ENCODE measurements at places on chromosomes 1 and 21.

DNA sequence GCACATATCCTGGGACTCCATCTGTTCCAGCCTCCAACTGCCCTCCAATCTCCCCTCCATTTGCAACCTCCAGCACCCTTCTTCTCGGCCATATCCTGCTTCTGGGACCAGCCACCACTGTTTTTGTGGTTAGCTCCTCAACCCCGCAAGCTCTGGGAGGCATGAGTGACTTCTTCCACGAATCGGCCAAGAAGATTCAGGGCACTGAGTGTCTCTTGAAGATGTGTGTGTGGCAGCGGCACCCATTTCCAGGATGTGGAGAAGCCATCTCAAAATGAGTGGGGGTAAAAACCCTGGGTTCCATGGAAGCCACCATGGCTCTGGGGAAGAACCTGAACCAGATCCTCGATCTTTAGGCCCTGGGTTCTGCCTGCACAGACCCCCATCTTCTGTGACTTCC is 194.6 kb downstream of the SLC45A1 start:
- DNase-seq: no peak

DNA sequence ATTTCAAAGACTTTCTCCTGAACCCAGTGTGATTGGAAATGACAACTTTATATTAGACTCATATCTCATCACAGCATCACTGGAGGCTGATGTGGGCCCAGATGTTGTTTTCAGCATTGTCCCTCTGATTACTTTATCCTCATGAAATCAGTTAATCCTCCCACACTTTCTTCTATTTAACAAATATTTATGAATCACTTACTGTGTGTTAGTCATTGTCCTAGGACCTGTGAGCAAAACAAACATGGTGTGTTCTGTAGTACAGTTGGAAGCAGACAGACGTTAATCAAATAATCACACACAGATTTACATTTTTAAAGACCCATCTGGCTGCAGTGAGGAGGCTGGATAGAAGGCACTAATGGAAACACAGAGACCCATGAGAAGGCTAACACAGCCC is 383.7 kb downstream of the PRDM2 start:
- no peak for DNase-seq

- peak; percentile 80 for DNase-seq
Measured at GRCh38 chr1:153977250-153978240, at the start of gene JTB. Gene JTB (minus strand): TSS chr1:153977674. CDS start chr1:153977252, 422 bp downstream.

DNA sequence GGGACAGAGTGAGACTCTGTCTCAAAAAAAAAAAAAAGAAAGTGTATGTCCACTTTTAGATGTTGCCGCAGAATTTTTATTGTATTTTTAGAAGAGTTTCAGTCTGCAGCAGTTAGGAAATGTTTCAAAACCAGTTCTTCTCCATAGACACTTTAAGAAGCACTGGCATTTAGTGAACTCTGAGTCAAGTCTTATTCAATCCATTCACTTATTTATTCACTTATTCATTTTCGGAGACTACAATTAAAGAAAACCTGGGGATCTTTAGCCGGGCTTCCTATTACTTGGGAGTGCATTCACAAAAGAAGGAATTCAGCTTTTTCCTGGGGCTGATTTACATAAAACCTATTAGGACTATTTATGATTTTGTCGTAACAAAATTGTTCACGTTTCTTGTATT is 12.3 kb downstream of the RCAN3 start:
- no peak for DNase-seq

DNA sequence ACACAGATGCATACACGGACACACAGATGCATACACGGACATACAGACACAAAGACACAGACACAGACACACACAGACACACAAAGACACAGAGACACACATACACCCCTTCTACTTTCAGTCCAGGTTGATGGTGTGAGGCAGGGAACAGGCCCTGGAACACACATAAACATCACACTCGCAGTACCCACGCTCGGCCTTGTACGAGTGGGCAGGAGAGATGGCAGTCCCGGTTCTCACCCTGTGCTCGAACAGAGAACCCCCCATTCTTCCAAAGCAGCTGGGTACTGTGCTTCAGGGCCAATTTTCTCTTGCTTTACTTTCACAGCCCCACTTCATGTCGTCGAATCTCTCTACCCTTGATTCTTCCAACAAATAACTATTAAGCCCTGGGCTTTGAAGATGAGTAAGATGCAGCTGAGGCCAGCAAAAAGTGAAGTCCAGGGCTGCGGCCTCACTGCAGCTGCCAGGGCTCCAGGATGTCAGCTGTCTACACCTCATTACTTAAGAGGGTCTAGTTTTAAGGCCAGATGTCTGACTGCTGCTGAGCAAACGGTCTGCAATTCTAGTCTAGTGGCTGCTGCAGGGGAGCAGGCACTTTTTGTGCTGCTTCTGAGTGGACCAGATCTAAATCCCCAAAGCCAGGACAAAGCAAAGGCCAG is 90.1 kb downstream of the PGBD5 start:
- DNase-seq: no peak
